Stimulated activated CD8-positive, alpha-beta memory T cell treated with anti-CD3 and anti-CD28 coated beads, Interleukin-4, amount 100 ng/mL, for 1 hour (primary cell): ENCODE measurements at places on chromosomes 3 and 15.

- DNase-seq: no peak
These were observed 77.2 kb downstream of the CD200R1L start for GRCh38 chr3:112769286-112769978.

DNA sequence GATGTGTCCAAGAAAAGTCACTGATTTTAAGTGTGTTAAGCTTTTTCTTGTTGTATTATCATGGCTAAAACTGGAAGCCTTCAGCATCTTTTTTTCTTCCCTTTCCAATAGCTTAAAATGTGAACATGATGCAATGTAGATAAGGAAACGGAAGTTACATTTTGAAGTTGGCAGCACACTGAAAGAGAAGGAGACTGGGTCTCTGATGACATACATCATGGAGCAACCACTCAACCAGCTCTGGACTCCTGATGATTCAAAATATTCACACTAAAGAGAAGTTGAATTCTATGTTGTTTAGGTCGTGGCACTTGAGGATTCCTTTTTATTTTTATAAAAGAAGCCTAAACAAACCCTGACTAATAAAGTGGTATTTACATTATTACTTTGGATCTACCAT is 488.3 kb upstream of the ALCAM start:
- DNase-seq: no peak

DNA sequence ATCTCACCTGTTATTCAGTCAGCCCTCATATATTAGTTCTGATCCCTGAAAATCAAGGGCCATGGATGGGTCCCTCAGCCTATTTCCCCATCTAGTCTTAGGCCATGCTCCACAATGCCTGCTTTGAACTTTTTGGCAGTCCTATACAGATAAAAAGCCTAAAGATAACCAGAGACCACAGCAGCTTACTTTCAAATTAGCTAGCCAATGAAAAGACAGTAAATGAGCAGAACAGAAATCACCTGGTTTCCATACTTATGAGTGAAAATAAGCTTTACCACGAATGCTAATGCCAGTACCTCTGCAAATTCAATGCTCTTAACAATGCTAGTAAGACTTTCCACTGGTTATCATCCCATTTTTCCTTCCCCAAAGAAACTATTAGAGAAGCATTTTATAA is 141.6 kb upstream of the SPRED1 start:
- DNase-seq: no peak

DNA sequence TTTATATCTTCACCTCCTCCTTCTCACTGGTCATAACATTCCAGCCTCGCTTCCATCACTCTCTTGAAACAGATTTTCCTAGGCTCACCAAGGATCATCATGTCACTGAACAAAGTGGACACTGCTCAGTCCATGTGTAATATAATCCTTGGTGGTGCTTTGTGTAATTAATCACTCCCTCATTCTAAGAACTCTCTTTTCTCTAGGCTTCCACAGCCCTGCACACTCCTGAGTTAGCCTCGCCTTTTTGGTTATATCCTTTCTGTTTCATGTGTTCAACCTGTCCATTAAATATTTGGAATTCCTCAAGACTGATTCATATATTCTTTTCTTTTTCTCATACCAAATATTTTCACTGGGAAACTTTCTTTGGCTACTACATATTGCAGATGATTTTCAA is 440.8 kb downstream of the PYDC2 start:
- DNase-seq: no peak

- DNase-seq: no peak
These were observed 142.3 kb upstream of the CHL1 start for GRCh38 chr3:54240-54639.

- DNase-seq: no peak
These were observed 16.6 kb downstream of the HMG20A start for GRCh38 chr15:77437264-77437663.

- no peak for DNase-seq
These were observed 935.0 kb downstream of the ROBO1 start for GRCh38 chr3:78832785-78833204.

GRCh38 chr3:186760141-186760833 is 23.1 kb upstream of the EIF4A2 start:
- no peak for DNase-seq

- DNase-seq: no peak
These were observed 699.9 kb upstream of the ZNF385D start for GRCh38 chr3:22450786-22451400.

DNA sequence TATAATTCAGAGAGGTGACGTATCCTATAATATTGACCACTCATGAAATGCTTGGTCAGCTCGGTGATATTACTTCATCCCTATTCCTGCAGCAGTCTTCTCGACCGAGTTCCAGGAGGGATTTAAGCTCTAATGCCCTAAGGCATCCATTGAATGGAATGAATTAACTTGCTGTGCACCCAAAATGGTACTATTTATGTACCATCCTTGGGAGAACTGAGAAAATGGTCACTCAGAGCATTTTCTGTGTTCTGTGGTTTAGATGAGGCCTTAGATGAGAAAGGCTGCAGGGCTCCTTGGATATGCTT is 638 bp downstream of the BLOC1S6 start:
- no peak for DNase-seq

GRCh38 chr3:149579838-149580542 is 77.8 kb downstream of the WWTR1 start:
- DNase-seq: no peak

- no peak for DNase-seq
These were observed 15.5 kb downstream of the ACAA1 start for GRCh38 chr3:38121451-38121831.

- no peak for DNase-seq
These were observed 11.1 kb downstream of the LRCH3 start for GRCh38 chr3:197801891-197802778.

DNA sequence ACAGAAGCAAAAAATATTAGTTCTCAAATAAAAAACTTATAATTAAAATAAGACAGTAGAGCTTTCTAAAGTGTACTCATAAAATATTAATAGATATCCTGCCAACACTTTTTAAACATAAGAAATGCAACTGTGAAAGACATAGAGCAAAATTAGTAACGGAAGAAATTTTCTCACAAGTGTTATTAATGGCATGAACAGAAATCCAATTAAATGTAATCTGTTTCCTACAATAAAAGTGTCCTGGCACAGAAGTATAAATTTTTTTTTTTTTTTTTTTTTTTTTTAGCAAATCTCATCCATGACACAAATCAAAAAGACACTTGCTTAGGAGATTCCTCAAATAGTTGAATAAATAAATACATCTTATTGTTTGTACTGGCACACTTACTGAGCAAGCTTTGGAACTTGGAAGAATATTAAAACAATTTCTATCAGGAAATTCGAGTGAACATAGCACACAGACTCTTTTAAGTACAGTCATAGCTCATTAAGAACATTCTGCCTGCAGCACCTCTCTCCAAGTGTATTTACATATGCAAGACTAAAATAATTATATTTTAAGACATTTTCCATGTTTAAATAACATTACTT is 227.2 kb upstream of the ROBO2 start:
- DNase-seq: no peak

DNA sequence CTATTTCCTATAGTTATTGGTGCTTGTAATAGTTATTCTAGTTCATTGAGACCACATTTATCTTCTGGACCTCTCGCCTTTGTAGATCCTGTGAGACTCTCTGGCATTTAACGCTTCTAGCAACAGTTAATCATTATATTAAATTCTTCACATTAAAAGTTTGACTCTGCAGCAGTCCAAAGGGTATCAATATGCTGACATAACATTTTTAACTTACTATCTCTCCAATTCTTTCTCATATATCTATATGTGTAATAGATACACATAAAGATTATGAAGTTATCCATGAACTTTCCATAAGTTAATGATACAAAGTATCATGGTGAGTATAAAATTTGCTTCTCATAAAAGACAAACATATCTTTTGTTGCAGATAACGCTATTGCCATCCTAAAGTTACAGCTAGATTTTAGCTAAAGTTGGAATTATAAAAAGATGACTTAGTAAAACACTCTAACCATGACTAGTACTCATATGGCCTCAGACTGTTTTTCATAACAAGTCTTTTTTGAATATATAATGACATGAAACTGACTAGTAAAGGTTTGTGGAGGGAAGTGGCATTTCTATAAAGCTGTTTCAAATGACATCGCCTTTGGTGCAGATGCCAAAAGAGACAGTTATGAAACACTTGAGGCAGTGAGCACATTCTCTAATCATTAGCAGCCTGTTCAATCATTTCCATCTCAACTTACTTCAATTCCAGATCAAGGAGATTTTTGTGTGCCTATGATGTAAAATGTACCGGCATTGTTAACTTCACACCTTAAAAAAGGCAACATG is 379.3 kb upstream of the CBLB start:
- DNase-seq: no peak

DNA sequence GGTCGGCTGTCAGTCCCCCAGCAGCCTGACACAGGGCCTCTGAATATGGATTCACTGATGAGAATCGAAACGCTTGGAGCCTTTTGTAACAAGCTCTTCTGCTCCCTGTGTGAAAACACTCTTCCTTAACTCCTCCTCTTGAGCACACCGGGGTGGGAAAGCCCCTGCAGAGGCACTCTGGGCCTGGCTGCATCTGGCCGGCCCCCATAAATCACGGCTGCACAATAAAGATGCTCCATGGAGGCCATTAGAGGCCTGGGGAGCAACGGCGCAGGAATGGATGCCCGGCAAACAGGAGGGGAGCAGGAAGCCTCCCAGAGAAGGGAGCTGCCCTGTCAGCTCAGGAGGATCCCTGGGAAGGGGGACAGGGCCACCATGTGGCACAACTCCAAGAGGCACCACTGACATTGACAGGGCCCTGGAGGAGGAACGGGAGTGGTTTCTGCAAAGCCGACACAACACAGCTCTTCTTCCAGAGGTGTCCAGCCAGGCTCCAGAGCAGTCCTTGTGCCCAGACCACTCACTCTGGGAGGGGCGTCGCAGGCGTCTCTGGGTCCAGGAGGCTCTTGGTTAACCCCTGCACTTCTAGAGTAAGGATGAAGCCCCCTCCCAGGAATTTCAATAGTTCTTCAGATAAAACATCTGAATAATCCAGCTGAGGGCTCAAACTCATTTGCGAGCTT is 509.3 kb upstream of the PPP2R3A start:
- no peak for DNase-seq

DNA sequence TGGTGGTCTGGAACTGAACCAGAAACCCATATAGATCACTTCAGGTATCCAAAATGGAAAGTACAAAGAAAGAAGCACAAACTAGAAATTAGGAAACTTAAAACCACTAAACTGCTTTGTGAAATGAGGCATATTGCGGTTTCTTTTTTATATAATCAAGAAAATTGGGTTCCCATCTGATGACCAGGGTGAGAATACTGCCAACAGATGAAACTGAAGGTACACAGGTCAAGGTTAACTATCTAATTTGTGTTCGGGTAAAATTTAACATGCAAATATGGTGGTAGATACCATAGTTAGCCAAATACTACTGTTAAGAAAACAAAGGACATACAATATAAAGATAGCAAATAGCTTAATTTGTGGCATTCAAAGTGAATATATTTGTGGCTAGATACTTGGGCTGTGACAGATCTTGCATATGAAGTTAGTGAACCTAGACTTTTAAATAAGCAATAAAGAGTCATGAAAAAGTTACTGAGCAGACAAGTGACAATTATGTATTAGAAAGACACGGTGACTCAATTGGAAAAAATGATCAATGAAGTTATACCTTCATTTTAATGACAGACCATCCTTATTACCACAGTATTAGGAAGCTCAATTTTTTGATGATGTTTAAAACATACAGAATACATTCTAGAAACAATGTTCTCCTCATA is 127.4 kb downstream of the NR2E3 start:
- DNase-seq: no peak

DNA sequence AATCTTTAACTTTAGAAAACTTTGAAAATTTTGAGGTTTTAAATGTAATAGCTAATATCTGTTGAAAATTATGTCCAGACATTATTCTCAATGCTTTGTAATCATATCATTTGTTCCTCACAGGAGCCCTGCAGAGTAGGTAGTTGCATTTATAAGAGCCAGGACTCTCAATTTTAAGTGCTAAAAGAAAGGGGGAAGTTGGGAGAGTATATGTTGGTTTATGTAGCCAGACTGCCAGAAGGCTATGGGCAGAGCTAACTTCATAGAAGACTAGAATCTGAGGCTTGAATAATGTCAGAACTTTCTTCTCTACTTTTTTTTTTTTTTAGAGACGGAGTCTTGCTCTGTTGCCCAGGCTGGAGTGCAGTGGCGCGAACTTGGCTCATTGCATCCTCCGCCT is 9.1 kb downstream of the VPS8 start:
- DNase-seq: no peak

DNA sequence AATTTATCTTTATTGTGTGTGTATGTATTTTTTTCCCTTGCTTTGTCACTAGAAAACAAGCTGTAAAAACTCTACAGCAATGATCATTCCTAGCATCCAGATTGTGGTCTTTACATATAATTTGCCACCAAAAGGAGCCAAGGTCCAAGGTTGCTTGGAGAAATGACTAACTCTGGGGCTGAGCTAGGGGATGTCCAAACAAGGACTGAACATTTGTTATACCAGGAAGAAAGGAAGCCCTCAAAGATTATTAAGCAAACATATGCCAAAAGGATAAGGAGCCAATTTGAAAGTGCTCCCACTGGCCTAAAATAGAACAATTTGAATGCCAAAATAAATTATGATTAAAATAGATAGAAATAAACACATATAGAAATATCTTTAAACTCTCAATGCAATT is 293.3 kb downstream of the ZIC1 start:
- no peak for DNase-seq

- no peak for DNase-seq
These were observed 8.4 kb upstream of the PLA1A start for GRCh38 chr3:119589102-119589773.

- no peak for DNase-seq
These were observed 4.8 kb downstream of the PPP1R14D start for GRCh38 chr15:40823572-40824343.

DNA sequence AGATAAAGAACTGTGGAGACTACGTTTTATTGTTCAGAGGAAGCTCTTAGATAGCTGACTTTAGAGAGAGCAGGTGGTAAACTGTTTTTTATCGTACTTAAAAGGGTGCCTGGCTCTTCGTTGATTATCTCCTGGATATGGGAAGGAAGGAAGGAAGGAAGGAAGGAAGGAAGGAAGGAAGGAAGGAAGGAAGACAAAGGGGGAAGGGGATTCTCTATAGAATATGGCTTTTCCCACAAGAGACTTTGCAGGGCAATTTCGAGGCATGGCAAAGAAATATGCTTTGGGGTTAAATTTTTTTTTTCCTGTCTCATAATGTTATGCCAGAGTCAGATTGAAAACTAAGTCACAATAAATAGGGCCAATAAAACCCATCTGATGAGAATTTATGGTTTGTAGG is 271.9 kb upstream of the POU1F1 start:
- DNase-seq: no peak

DNA sequence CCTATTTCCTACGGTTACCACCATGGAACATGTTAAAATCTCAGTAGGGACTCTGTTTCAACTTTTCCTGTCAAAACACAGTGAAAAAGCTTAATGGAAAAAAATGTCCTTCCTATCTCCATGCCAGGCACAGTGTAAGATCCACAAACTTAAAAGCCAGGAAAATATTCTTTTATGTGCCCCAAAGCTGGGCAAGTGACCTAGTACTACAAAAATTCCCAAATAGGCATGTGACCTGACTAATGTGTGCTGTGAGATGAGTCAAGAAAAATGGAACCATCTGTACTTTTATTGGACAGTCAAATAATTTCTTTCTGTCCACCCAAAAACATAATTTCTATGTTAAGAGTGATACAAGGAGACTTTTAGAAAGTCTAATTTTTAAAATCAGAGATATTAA is 406.0 kb downstream of the ZBTB20 start:
- DNase-seq: no peak

GRCh38 chr3:48820612-48821324 is 26.9 kb downstream of the PRKAR2A start:
- DNase-seq: no peak
